ENCODE measurements at places on chromosomes 7 and 10.

GRCh38 chr7:901388-902154 lies 25.2 kb downstream of the GET4 start:
- DNase-seq: peak; percentile 84

DNA sequence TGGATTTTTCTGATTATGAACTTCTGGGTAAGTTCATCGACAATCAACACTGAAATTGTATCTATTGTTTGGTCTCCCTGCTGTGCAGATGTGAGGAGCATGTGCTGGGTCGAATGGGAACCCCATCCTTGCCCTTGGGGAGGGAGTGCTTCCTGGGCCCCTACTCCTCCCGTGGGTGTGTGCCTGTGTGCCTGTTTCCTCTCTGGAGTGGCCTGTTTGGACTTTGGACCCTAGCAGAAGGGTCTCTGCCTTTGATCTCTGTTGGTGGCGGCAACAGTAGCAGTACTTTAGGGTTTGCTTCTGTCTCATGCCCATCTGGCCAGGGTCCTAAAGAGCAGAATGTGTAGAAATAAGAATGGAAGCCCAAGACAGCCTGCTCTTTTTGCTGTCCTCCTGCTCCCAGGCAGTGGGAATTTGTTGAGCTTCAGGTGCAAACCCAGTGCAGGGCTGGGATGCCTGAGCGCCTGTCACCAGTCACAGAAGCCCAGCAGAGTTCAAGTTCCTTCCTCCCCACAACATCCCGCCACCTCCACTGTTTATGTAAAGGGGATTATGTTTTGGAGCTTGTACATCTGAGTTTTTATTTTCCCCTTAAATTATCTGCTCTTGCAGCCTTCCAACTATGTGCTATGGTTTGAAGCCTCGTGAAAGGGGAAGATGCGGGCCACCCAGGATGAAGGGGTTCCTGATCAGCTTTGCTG lies 1.5 kb upstream of the TACR2 start:
- no peak for DNase-seq

DNA sequence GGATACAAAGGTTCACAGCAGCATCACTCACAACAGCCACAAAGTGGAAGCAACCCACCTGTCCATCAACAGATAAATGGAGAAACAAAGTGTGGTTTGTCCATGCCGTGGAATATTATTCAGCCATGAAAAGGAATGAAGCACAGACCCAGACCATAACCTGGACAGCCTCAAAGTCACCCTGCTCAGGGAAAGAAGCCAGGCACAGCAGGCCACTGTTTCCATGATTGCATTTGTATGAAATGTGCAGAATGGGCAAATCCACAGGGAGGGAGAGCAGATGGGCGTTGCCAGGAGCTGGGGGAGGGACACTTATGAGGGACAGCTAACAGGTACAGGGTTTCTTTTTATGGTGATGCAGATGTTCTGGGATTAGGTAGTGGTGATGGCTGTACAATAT lies 30.3 kb downstream of the FOXL3 start:
- DNase-seq: no peak

GRCh38 chr10:71081912-71082311 lies 130.5 kb upstream of the UNC5B start:
- DNase-seq: no peak

GRCh38 chr10:109960682-109961081 lies 37.4 kb upstream of the XPNPEP1 start:
- DNase-seq: no peak

DNA sequence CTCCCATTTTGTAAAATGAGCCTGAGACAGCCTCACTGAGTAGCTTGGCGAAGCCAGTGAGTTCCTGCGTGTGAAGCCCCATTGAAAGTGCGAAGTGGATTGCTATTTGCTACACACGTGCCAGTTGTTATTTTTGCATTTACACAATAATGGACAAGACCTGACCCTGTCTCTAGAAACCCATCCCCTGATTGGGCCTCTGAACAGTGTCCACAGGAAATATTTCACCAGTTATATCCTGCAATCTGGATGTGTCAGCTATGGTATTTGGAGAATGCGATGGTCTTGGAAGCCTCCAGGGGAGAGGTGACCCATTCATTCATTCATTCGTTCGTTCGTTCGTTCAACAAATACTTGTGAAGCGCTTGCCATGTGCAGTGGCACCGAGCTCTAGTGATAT lies 37.1 kb downstream of the COL13A1 start:
- no peak for DNase-seq

DNA sequence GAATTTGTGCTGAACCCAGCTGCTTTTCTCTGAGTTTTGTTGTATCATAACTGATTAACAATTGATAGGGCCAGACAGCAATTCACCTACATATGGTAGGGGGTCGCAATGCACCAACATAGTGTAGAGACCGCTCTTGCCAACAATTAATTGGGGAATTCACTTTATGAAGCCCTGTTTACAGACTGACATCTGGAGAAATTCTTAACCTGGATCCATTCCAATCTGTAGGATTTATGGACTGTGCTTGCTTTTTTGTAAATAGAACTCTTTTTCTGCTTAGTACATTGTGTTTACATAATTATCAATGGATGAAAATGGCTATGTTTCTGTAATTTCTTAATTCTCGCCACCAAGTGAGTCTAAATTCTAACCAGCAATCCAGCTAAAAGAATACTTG lies 311.7 kb upstream of the BMPER start:
- no peak for DNase-seq

DNA sequence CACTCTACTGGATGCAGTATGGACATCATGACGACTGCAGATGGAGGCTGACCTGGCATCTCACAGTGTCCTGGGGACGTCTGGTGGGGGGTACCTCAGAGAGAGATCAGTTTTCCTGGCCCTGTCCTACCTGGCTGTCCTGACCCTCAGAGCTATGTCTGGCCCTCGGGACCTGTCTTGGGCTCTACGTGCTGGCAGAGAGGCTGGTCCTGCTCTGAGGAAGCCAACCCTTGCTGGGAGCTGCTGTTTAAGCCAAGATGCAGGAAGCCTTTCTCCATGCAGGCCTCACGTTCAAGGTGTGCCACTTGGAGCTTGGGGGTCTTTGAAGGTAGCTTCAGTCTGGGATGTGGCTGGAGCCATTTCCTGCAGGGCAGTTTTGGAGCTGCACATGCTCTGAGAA lies 42.1 kb upstream of the CXCL12 start:
- DNase-seq: no peak

DNA sequence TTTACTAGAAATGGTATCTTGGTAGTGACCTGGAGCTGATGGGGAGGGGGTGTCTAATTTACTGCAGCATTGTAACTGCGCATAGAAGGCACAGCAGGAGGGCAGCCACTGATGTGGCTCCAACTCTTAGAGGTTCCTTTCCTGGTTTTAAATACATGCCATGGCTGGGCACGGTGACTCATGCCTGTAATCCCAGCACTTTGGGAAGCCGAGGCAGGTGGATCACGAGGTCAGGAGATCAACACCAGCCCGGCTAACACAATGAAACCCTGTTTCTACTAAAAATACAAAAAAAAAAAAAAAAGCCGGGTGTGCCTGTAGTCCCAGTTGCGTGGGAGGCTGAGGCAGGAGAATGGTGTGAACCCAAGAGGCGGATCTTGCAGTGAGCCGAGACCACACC lies 19.2 kb upstream of the SEC61G start:
- no peak for DNase-seq

DNA sequence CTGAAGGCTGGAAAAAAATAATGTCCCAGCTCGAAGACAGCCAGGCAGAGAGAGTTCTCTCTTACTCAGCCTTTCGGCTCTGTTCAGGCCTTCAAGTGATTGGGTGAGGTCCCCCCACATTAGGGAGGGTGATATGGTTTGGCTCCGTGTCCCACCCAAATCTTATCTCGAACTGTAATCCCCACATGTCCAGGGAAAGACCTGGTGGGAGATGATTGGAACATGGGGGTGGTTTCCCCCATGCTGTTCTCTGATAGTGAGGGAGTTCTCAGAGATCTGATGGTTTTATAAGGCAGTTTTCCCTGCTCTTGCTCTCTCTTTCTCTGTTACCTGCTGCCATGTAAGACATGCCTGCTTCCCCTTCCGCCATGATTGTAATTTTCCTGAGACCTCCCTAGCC lies 36.6 kb upstream of the LEP start:
- no peak for DNase-seq

GRCh38 chr7:138212314-138212713 lies 136.1 kb downstream of the AKR1D1 start:
- DNase-seq: no peak

DNA sequence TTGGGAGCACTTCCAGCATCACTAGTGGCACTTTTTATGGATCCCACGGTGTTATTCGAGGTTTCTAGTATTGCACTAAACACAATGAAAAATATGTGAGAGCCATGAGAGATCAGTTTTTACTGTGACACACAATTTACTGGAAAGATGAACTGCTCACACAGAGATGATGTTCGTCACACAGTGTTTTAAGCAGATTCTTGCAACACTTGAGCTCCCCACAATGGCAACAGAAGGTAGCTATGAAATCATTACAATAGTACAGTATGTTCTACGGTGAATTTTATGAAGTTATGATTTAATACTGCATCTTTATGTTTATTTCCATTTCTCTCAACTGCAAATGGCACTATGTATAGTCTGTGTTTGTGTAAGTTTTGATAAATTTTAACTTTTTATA lies 27.4 kb upstream of the ENTPD1 start:
- no peak for DNase-seq

DNA sequence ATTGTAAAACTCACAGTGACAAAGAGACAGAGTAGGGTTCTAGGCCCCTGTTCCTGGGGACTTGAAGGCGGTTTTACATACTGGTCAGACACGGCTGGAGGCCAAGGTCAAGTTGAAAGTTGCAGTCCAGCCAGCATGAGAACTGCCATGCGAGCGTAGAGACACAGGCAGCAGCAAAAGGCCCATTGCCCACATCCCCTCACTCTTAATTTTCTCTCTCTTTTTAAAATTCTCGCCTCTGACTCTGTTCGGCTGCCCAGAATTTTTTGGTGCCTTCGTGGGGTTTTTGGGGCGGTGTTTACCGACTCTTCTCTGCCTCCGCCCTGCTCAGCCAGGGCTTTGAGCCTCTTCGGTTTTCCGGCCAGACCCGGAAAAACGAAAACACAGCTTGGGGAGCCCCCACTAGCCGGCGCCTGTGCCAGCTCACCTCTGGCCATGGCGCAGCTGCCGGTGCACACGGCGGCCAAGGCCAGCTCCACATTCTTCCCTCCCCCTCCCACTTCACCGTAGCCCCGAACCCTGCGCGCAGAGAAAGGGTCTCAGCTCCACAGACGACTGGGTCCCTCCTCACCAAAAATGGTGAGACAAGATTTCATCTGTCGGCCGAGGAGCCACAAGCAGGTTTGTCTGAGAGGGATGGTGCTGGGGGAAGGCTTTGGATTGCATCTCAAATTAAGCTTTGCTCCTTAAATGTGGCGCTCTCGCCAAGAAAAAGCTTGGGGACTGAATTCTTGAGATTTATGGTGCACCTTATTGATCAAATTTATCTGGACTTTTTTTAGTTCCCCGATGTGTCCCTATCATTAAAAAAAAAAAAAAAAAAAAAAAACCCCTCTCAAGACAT lies 2.3 kb upstream of the HOXA13 start:
- DNase-seq: peak; percentile 23

- DNase-seq: no peak
These were observed 230.3 kb upstream of the MEOX2 start for GRCh38 chr7:15916681-15917380.

DNA sequence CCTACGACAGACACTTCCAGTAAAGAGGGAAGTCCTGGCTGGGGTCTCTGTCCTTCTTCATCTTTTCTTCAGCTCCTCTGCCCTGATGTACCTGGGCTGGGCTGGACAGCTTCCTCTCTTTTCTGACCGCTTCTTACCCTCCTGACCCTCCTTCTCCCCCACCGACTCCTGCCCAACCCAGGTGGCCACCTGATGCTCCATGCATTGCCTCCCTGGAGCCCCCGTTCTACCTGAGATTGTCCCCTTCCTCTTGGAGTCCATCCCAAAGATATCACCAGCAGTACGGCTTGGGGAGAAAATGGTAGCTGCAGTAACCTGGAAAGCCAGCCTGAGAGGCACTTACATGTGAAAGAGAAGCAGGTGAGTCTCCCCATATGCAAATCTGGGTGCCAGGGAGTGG lies 566.3 kb downstream of the TCERG1L start:
- DNase-seq: no peak

- DNase-seq: no peak
These were observed 85.2 kb downstream of the ARHGAP22 start for GRCh38 chr10:48519481-48520183.

DNA sequence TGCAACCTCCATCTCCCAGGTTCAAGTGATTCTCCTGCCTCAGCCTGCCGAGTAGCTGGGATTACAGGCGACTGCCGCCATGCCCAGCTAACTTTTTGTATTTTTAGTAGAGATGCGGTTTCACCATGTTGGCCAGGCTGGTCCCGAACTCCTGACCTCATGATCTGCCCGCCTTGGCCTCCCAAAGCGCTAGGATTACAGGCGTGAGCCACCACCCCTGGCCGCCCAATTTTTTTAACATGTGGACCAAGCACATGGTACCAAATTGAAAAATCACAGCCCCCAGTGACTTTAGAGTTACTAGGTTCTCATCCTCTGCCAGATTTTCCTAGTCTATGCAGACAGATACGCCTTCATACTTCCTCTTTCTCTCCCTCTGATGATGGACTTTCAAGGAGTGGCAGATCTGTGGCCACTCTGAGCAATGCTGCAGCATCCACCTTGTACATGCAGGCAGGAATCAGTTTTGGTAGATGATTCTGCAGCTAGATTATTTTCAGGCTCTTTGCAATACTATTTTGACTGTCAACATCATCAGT lies 34.0 kb upstream of the EZH2 start:
- no peak for DNase-seq

DNA sequence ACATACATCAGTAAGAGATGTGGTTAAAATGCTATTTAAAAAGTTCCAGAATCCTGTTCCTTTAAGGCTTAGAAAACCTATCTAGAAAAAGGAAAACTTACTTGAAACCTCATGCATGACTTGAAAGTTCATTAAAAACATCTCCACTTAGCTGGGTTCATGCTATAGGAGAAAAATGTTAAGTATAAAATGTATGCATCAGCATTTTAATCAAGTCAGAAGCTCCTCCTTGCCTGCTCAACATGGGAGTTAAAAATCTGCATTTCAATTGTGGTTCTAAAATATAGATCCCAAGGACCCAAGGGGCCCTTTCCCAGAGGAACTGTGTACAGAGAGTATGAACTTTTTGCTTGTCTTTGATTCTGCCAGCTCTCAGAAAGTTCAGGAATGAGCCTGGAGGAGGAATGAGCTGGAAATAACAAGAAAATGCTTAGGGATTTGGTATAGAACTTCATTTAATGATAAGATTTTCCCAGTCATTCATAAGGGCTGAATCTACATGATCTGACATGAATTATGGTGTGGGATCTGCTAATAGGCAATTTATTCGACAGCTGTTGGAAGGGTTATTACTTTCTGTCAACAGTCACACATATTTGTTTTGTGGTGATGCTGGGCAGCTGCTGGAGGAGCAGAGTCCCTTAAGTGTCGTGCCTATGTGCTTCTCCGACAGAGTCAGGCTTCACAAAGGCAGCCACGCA lies 85.6 kb upstream of the MTPN start:
- DNase-seq: no peak

- DNase-seq: no peak
These were observed 50.2 kb downstream of the IQUB start for GRCh38 chr7:123484199-123484598.

DNA sequence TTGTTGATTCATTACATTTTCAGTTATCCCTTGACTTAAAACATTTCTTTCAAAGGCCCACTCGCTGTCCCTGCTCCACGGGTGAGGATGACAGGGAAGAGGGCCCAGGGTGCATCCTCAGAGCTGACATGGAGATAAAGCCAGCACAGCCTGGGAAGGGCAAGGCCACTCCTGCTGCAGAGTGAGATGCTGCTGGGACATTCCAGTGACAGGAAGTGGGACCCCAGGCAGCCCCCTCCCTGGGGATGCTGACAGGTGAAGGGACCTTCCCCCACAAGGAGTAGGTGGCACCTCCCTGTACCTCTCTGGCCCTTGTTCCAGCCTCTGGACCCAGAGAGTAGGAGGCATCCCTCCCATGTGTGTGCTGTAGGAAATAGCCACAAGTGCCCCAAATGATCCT lies 97.8 kb upstream of the DDC start:
- DNase-seq: no peak

Data from right hindlimb (tissue), 1 donor.